ENCODE measurements at places on chromosomes 6 and 20. TPM values are rescaled to one million over a fixed set of nuclear protein-coding genes. Genes with fewer than 3 reads are reported as not detected.

RCAN2 gene
- 0.09 TPM for total RNA-seq

RBM38 gene
- total RNA-seq = 18.8 TPM

BHLHE23 gene
- total RNA-seq = not detected

ECT2L gene
- total RNA-seq = not detected

FHL5 gene
- total RNA-seq = not detected

TRAPPC3L gene
- 0.09 TPM for total RNA-seq

MLN gene
- not detected for total RNA-seq

MYT1 gene
- not detected for total RNA-seq

FAM110A gene
- total RNA-seq = 2.5 TPM

GPRC6A gene
- not detected for total RNA-seq

FAM83C gene
- total RNA-seq = not detected

Measured in endothelial cell of coronary artery (primary cell).